T-cell (primary cell): ENCODE measurements at places on chromosomes 12 and 14. TPM values are rescaled to one million over a fixed set of nuclear protein-coding genes. Genes with fewer than 3 reads are reported as not detected.

DNA sequence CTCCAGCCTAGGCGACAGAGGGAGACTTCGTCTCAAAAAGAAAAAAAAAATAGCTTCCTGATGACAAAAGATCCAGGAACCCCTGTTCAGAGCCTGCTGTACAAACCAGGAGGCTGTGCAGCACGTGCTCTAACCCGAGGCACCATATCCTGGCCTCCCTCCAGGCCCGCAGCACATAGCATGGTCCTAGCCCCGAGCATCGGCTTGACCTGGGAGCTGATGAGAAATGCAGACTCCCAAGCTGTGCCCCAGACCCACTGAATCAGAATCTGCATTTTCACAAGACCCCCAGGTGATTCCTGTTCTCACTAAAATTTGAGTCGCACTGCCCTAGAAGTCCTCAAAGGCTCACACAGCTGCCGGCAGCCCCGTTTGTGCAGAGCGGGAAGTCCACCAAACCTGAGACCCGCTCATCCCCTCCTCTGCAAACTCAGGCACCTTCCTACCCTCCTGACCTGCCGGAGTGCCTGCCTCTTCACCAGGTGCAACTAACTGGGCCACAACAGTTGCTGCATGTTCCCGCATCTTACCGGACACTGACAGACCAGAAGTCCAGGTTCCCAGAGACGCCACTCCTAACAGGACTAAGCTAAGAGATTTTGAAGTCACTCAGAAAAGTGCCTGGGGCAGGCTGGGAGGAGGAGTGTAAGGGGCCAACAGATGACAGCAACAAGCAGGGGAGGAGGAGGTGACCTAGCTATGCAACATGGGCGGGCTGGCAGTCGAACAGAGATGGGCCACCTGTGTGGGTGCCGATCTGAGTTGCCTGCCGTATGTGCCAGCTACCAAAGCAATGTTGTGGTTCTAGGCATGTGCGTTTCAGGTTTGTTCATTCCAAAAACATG lies 24.0 kb upstream of the RIN3 start:
- DNase-seq: no peak

Gene LRRC43
- 0.66 TPM for total RNA-seq

Gene C14orf39
- not detected for total RNA-seq

Gene PIP4K2C
- 28.2 TPM for total RNA-seq

- DNase-seq: no peak
Measured at GRCh38 chr14:34496679-34497513, 34.9 kb upstream of the SPTSSA start.

GRCh38 chr12:123960856-123961255 lies 11.8 kb downstream of the CCDC92 start:
- no peak for DNase-seq

GRCh38 chr12:4468994-4469393 lies 23.4 kb upstream of the FGF6 start:
- DNase-seq: no peak

Gene KRT77
- total RNA-seq: not detected

DNA sequence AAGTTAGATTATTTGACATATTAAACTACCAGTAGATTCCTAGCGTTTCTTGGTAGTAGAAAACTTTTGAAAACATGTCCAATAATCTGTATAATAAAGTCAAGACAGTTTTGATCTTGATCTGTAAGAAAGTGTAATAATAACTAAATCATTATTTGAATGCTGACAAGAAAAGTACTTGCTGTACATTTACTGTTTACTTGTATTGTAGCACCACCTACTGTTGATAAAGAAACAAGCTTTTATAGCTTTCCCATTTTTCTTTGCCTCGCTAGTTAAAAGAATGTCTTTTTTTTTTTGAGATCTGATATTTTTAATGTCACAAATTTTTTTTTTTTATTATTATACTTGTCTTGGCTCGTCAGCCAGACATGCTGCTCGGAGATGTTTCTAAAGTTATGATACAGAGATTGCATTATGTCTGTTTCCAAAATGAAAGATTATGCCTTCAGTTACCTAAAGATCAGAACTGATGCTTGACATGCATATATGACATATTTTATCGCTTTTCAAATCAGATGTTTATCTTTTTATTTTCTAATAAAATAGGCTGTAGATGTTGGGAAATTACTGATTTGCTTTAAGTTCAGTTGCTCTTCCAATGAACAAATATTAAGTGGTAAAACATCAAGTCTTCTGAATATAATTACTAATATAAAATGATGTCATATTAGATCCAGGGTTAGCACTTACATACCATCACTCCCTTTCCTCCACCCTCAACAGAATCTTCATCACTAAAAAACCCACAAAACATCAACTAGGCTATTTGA lies 140.5 kb downstream of the AKAP6 start:
- DNase-seq: no peak

DNA sequence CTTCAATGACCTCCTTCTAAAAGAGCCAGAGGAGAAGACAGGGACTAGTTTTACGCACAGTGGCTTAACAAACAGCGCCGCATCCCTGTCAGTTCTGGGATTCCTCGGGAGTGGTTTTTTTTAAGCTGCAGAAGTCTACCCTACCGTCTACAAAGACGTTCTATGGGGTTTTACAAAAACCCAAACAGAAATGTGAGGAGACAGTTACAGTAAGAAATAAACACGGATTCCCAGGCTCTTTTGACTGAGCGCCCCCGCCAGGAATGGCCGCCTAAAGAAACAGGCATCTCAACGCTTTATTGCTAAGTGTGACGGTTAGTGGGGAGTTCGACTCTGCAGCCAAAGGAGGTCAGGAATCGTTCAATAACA lies 484 bp downstream of the ALKBH1 start:
- no peak for DNase-seq

Gene PCK2
- 11.8 TPM for total RNA-seq

DNA sequence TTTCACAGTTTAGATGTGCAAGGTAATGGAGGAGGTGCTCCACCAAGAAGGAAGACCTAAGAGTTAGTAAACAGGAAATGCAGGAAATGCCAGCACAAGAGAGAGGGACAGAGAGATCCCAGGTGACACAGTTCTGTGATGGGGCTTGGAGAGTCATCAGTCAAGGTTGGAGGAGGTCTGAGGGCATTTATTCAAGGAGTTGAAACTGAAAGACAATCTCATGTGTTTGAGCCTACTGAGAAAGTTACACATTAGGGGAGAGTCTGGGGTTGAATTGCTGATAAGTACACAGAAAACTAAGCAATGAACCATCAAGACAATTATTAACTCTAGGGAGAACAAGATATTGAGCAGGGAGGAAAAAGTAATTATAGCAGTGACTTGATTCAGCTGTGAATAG lies 138.5 kb downstream of the ANO6 start:
- no peak for DNase-seq

GRCh38 chr14:65613131-65613650 lies 200.7 kb downstream of the FUT8 start:
- no peak for DNase-seq

GRCh38 chr12:116236976-116237375 lies 40.5 kb downstream of the MED13L start:
- DNase-seq: no peak

DNA sequence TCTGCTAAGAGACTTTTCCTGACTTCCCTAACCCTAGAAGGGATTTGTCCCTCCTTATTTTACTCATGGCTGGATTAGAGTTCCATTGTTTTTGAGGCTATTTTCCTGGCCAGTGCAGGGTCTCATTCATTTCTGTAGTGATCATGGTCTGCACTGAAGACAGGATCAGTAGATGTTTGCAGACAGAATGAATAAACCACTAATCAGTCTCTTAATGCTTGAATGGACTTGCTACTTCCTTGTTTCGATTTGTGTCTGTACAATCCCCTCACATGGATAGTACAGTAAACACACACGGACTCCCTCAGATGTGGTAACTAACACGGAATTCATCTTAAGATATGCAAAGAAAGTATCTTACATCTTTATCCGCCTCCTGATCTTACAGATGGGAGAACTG lies 102.6 kb upstream of the PRB2 start:
- no peak for DNase-seq

GRCh38 chr14:68501614-68502052 lies 291.2 kb downstream of the ZFP36L1 start:
- DNase-seq: no peak

DNA sequence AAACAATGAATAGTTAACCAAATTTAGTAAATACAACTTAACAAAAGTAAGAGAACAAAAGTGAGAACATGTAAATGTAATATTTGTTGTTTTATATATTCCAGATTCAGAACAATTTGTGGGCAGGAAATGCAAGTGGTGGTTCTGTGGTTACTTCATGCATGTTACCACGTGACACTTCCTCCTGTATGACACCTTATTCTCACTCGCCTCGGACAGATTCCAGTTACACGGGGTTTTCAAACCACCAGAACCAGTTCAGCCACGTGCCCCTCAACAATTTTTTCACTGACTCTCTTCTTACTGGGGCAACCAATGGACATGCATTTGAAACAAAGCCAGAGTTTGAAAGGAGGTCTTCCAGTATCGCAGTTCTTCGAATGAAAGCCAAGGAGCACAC lies 21.0 kb downstream of the ALX1 start:
- DNase-seq: no peak

DNA sequence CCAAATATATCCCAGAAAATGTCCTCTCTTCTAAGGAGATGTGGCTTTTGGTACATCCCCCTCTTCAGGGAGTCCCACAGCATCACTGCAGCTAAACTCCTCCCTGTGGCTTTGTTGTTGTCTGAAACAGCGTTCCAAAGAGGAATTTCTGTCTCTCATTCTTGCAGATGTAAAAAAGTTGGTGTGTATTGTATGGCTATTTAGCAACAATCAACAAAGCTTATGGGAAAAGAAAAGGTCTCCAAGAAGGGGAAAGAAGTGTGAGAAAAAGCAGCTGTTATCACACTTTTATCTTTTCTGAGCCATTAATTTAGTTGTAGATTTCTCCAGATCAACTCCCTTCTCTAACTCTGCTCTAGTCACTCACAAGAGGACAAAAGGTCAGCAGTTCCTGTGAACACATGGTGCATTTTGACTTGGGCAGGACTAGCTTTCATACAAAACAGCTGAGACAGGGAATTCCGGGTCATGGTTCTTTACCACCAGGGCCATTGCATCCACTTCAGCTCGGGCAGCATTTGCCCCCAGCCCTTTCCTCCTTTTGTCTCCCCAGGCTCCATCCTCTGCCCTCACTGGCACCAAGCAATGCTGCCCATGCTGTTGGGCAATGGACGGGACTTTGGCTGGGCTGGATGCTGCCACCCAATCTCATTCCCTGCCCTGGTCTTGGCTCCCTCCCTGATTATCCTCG lies 184.7 kb downstream of the TMX1 start:
- DNase-seq: no peak

GRCh38 chr12:77120156-77121085 lies 55.1 kb upstream of the E2F7 start:
- DNase-seq: no peak

GRCh38 chr14:91344096-91344495 lies 73.5 kb downstream of the CCDC88C start:
- no peak for DNase-seq

DNA sequence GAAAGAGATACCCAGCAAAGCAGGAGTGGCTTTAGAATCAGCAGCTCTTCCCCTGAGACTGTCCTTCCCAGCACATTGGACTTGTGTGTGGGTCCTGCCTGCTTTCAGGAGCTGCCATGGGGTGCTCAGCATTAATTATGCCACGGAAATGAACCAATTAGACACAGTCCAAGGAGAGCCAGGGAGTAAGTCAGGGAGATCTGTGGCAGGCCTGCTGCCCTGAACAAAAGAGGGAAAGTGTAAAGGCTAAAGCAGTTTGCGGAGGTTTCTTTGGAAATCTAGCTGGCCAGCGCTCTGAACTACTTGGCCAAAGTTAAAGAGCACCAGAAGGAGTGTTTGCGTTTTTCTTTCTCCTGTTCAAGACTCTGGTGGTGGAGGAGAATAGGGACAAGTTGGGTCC lies 65.7 kb upstream of the SRSF5 start:
- DNase-seq: no peak

Gene ADCY6
- 0.76 TPM for total RNA-seq

- DNase-seq: no peak
Measured at GRCh38 chr12:64568298-64568697, 42.0 kb upstream of the RASSF3 start.

Gene MGAT4C
- not detected for total RNA-seq

Gene SERPINA9
- total RNA-seq: not detected

- no peak for DNase-seq
Measured at GRCh38 chr12:60172266-60173211, 576.7 kb downstream of the SLC16A7 start.
